ENCODE measurements at places on chromosomes 7 and 10.

- DNase-seq: peak; percentile 46
These were observed 44.8 kb upstream of the ORC5 start for GRCh38 chr7:104252409-104253134.

DNA sequence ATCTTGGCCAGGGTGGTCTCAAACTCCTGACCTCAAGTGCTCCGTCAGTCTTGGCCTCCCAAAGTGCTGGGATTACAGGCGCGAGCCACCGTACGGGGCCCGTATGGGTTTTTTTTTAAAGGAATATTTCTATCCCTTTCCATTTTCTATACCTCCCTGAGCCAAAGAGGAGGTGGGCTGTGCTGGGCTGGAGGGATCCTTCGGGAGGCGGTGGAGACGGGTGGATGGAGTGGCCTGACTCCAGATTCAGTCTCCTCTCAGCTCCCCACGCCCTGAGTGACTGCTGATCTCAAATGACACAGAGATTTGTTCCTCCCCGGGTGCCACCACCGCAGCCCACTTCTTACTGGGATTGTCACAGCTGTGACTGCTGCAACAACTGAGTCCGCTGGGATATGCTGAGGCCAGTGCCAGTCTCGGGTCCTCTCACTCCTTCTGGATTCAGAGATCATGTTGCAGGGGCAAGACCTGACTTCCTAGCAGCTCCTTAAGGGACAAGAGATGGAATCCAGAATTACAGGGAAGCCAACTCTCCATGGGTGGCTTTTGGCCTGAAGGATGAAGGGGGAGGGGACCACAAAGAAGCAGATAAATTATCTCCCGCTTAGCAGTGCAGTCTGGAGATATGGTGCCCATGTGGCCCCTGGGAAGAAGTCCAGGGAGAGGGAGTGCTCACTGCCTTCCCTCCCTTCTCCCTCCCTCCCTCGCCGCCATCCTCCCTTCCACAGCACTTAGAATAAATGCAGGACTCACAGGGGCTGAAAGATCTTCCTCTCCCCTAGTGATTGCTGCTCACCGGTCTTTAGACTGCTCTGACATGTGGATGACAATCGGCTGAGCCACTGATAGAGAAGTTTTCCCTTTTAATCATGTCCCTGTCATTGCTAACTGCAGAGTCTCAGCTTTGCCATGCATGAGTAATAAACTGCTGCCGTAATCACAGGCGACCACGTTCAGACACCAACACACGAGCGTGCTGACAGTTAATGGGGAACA lies 14.3 kb downstream of the GALNT17 start:
- DNase-seq: no peak

DNA sequence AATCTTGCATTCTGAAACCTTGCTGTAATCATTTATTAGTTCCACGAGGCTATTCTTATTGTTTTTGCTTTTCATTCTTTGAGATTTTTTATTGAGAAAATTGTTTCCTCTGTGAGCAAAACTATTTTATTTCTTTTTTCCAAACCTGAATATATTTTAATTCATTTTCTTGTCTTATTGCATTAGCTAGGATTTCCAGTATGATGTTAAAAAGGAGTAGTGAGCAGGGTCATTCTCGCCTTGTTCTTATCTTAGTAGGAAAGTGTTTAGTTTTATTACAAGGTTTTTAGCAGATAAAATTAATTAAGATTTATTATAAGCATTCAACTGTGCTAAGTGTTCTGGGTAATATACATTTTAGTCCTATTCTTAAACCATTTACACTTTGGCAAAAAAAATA lies 214.6 kb upstream of the KLF6 start:
- DNase-seq: no peak

DNA sequence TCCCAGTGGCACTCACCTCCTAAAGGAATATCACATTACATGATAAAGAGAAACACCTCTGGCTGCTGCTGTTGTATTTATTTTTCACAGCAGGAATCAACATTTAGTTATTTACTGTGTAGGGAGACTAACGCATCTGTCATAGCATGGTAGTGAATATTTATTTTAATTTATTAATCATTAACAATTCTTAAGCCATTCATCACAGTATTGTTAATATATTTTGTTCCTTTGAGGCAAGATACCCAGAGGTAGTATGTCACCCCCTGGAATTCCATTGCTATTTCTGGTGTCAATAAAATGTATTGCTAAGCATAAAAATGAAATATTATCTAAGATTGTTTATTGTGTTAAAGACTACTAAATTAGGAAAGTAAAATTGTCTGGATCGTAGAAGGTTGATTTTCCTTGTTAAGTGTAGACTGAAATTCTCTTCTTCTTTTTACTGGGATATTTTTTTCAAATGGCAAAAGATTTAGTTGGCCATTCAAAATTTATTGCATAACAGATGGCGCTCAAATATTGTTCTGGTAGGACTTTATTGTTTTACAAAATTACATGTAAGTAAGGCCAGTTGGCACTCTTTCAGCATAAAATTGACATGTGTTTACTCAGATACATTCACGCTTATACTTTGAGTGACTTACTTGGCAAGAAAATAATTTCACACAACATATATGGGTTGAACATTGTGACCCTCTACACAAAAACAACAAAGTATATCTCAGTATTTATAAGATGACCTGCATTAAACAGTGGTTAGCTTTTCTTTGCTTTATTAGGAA lies 1358.7 kb upstream of the SORCS1 start:
- no peak for DNase-seq

- no peak for DNase-seq
These were observed at the start of gene SFTPD for GRCh38 chr10:79948976-79949722. SFTPD (minus strand) TSS chr10:79949105; CDS start chr10:79946659, 2,446 bp downstream.

- DNase-seq: no peak
These were observed 21.4 kb upstream of the IMPDH1 start for GRCh38 chr7:128431221-128431620.

- DNase-seq: no peak
These were observed 21.1 kb downstream of the GATA3 start for GRCh38 chr10:8075282-8076260.

DNA sequence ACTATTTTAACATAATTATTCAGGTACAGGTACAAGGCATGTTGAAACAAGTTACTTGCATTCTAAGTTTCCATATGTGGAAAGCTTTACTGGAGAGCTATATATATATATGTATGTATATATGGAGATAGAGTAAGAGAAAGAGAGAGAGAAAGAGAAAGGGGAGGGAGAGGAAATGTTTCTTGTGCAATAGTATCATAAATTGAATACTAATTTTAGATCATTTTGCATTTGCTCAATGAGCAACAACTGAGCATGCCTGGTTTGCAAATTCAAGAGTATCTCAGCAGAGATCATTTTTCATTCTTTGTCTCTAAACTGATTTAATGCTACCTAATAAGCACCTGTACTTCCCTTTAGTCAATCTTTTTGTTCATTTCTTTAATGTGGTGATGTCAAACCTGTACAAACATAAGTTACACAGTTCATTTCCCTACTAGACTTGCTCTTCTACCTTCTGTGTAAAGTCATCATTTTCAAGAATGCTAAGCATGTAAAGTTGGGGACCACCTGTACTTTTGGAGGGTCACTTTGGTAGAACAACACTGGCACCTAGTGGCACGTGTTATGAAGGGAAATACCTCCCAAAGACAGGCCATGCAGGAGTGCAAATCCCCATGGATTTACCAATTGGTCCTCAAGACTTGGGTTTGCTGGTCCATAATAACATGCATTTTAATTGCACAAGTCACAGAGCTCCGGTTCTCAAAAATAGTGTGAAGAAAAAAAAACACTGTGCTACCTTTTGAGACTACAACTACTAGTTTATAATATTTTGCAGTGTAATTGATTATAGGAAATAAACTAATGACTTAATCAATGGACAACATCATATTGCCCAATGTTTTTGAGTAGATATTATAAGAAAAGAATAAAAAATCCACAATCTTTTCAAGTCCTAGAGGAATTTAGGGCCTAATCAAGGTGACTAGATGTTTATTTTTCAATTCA lies 431.2 kb upstream of the IGFBP3 start:
- peak; percentile 27 for DNase-seq

GRCh38 chr10:132928261-132928660 lies 14.1 kb downstream of the CFAP46 start:
- DNase-seq: no peak

- peak; percentile 51 for DNase-seq
These were observed 31.7 kb upstream of the ELMO1 start for GRCh38 chr7:37480041-37481031.

- DNase-seq: peak; percentile 81
These were observed 168.9 kb downstream of the NRF1 start for GRCh38 chr7:129780257-129780973.

- no peak for DNase-seq
These were observed 38.5 kb downstream of the MTURN start for GRCh38 chr7:30173058-30173897.

GRCh38 chr7:55478700-55479099 lies 93.6 kb downstream of the VOPP1 start:
- DNase-seq: no peak

- no peak for DNase-seq
These were observed 603.0 kb downstream of the PTPRN2 start for GRCh38 chr7:157984423-157985163.

DNA sequence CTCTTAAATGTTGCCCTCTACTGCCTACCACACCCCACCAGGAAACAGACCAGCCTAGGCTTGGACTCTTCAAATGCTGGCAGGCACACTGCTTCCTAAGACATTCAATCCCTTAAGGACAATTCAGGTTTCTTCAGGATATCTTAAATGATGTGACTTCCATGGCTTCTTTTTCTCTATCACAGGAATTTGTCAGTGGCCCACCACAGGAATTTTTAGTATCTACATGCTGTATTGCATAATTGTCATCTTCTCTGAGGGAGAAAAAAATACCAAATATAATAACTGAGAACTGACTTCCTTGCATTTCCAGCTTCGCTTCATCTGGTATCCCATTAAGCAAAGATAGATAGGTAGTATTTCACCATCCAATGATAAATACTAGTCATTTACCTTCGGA lies 129.3 kb downstream of the WNT2 start:
- DNase-seq: no peak

DNA sequence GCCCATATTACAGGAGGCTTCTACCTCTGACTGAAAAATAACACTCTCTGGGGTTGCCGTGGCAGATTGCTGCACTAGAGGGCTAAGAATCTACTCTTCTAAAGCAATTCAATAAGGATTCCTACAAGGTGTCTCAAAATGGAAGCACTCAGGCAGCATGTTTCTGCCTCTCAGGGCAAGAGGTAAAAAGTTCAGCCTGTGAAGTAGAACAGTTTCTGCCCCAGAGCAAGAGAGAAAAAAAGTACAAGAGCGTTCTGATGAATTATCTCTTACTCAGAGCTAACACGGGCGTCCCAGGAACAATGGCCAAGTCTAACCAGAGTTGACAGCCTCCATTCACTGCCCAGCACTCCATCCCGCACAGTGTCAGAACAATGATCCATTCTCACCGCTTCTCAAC lies 71.3 kb upstream of the TES start:
- no peak for DNase-seq

- no peak for DNase-seq
These were observed 88.9 kb downstream of the CNNM2 start for GRCh38 chr10:103007017-103007416.

DNA sequence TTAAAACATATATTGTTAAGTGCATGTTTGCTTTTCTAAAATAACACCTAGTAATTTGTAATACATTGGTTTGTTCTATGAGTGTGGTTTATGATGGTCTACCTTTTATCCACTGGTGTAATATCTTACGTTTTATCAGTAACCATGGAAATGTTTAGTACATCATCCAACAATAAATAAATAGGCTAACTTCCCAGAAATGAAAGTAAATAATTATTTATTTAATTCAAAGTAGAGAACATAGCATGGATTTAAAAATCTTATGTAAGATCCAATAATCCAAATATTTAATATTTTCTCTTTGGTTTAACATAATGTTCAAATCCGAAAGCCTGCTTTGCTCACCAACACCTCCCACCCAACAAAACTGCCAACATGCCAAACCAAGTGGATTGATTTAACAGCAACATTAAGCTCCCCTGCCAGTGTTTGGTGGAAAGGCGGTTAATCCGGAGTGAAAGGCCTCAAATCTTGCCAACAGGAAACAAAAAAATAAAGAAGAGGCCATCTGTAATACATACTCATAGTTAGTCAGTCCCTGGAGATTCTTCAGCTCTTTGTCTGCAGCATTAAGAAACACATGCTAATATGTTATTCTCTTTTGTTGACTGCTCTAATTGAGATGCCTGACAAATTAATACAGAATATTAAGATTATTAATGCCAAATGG lies 897.8 kb downstream of the CNTNAP2 start:
- no peak for DNase-seq

- peak; percentile 90 for DNase-seq
These were observed 58.7 kb downstream of the INPP5F start for GRCh38 chr10:119784340-119785067.

GRCh38 chr10:78346721-78347120 lies 313.1 kb downstream of the RPS24 start:
- DNase-seq: no peak

DNA sequence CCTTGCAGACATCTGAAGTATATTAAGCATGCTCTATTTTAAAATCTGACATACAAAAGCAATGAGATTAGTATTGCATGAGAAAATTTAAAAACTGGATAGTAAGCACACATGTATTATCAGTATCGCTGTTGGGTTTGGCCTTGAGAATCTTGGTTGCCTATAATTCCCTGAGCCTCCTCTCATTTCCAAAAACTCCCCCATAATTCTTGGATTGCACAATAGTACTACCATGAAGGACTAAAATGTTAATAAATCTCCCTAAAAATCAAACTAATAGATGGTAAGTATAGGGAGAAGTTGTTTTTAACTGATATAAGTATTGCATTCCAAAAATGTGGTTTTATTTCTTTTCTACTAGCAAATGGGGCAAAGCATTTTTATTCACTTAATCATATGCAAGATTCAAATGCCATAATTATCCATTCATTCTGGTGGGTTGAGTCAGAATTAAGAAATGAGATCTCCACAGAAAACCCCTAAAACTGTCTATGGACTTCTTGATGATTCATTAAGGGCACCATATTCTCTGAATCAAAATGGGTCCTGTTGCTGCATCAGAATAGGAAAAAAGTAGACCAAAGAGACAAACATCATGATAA lies 10.3 kb upstream of the VIM start:
- DNase-seq: no peak

GRCh38 chr10:62990126-62990525 lies 143.0 kb upstream of the NRBF2 start:
- DNase-seq: no peak

- DNase-seq: no peak
These were observed 52.6 kb downstream of the EVX1 start for GRCh38 chr7:27295236-27295635.

DNA sequence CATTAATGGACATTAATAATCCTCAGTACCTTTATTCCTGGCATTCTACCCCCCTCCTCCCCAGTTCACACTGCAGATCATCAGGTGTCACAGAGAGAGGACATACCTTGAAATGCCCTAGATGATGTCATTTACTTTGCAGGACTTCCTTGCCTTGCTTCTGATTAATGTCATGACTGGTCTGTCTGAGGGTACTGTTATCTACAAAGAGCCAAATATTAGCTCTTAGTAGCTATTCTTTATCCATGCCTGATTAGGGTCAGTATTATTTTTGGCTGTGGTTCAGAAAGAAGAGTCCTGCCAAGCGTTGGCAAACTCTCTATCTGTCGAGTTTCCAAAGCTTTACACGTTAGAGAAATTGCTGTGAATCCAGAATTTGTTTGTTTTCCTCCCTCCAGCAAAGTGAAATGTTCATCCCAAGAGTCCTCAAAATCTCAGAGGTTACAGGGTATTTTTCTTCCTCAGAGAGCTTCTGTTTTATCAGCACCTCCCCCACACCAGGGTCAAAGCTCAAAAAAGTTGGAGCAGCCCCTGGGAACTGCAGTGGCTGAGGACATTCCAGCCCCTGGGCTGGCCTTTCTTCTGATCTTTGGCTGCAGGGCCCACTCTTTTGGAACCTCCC lies 12.6 kb downstream of the SCD start:
- no peak for DNase-seq
